ENCODE measurements at places on chromosomes 2 and 18.

DNA sequence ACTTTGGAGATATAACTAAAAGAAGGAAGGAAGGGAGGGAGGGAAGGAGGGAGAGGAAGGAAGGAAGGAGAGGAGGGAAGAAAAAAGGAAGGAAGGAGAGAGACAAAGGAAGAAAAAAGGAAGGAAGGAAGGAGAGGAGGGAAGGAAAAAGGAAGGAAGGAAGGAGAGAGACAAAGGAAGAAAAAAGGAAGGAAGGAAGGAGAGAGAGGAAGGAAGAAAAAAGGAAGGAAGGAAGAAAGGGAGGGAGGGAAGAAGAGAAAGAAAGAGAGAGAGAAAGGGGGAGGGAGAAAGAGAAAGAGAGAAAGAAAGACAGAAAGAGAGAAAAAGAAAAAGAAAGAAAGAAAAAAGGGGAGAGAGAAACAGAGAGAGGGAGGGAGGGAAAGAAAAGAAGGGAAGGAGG, 147.4 kb downstream of the MYT1L start:
- no peak for DNase-seq

DNA sequence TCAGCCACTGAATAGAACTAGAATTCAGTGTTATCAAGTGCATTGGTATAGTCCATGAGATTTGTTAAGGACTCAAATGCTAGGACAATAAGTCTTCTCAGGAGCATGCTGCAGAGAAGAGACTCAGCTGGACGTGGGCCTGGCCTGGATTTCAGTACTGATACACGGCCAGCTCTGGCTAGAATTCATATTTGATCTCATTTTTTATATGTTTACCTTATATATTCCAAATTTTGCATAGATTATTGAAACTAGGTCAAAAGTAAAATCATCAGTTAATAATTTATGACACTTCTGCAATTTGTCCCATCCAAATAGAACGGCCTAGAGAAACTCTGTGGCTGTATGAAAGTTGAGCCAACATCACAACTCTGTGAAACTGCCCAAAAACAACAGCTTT, 262.0 kb downstream of the DLGAP1 start:
- no peak for DNase-seq

- DNase-seq: no peak
Observed at GRCh38 chr2:211591426-211591825, 947.2 kb downstream of the ERBB4 start.

GRCh38 chr18:46431522-46432171, 225.4 kb downstream of the LOXHD1 start:
- no peak for DNase-seq

- DNase-seq: no peak
Observed at GRCh38 chr2:127176371-127177311, 43.5 kb downstream of the CYP27C1 start.

DNA sequence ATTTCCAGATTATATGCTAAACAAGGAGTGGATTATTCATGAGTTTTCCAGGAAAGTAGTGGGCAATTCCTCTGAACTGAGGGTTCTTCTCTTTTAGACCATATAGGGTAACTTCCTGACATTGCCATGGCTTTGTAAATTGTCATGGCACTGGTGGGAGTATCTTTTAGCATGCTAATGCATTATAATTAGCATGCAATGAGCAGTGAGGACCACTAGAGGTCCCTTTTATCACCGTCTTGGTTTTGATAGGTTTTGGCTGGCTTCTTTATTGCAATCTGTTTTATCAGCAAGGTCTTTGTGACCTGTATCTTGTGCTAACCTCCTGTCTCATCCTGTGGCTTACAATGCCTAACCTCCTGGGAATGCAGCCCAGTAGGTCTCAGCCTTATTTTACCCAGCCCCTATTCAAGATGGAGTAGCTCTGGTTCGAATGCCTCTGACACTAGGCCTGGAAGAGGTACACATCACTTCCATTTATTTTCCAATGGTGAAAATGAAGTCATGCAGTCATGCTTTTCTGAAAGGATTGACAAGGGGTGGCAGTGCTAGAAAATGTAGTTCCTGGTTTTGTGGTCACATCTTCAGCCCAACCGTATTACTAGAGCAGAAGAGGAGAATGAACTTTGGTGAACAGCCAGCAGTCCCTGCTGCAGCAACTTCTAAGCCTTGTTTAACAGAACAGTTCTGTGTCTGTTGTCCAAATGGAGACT, 26.6 kb upstream of the ITGA4 start:
- no peak for DNase-seq

DNA sequence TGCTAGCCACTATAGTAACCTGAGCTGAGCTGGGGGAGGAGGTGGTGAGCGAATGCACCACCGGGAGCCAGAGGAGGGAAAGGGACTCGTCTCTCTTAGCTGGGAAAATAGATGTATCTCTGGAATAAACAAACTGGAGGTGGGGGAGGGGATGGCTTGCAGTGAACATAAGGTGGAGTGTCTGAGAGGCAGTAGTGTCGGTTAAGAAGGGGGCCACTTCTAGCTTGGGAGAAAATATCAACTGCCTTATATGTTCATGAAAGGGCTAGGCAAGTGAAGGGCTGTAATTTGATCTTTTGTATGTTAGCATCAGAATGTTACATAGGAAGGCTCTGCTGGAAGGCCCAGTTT, 2.2 kb downstream of the SETBP1 start:
- DNase-seq: no peak

- DNase-seq: no peak
Observed at GRCh38 chr2:171386627-171387026, 47.2 kb downstream of the METTL8 start.

DNA sequence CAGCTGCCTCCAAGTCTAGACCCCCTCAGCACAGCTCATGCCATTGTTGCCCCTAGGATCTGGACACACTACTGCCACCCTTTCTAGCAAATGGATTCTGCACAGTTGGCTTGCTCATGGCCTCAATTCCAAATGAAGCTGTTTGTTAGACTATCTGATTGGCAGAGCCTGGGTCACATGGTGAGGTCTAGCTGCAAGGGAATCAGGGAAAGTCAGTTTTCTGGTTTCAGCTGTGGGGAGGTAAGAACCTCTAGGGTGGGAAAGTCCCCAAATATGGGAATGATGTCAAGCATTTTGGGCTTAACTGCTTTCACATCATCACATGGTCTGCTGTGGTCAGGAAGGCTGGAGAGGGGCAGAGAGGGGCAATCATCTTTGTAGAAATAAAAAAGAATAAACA, 150.4 kb upstream of the ITGA6 start:
- no peak for DNase-seq

DNA sequence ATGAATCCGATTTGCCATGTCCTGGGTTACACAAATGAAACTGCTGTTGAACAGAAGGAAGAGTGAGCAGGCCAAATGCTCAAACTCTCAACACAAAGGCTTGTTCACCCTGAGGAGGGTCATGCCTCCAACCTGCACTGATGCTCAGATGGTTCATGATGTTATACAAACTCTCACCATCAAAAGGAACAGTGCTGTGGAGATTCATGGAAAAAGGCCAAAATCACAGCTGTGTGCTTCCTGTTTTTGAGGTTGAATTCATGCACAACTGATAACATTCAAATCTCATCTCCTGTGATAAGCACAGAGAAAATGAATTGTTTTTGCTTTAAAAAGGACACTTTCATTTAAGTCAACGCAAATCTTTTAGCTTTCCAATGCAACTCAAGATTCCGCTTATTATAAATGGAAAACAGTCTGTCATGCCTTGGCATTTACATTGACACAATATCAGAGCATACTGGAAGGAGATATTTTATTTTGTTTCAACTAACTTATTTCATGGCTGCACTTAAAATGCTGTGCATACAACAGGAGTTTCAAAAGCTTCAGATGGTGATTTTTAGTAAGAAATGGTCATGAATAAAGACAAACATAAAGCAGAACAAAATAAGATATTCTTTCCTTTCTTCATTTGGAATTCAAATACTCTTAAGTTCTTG, 22.2 kb upstream of the TTN start:
- DNase-seq: no peak

DNA sequence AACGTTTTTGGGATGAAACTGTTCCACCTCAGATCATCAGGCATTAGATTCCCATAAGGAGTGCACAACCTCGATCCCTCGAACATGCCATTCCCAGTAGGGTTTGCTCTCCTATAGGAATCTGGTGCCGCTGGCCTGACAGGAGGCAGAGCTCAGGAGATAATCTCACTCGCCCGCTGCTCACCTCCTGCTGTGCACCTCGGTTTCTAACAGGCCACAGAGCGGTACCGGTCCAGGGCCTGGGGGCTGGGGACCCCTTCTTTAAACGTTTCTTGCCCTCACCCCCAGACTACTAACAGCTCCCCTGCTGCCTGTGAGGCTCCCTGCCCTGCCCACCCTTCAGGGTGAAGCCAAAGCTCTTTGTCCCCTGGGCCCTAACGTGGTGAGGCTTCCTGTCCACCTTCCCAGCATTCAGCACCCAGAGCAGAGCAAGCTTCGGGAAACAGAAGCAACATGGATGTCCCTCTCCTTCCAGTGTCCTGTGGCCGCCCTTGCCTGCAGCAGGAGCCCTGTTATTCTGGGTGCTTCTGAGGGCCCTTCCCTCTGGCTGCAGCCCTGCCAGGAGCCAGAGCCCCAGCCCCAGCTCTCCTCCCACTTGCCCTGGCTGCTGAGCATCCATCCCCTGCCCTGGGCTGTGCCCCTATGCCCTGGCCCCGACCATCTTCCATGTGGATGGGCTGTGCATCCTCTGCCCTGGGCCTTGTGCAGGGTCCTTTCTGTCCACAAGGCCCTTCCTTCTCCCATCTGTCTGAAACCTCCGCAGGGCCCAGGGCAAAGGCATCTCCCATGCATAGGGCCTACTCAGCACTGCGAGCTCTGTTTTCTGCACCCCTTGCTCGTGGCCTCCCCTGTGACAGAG, 140.1 kb downstream of the MBP start:
- DNase-seq: no peak

DNA sequence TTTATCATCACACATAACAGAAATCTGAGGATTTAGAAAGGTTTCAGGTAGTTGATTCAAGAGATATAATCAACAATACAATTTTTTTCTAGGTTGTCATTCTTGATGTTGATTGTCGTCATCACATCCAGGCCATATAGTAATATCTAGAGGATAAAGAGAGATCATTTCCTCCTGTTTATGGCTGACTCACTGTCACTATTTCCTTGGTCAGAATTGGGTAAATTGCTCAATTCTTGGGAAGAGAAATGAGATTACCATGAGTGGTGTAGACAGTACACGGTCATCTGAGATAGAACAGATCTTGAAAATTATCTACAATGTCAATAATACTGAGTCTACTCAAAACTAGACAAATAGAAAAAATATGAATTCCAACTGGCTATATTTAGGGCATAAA, 78.8 kb downstream of the ZNF804A start:
- DNase-seq: no peak

DNA sequence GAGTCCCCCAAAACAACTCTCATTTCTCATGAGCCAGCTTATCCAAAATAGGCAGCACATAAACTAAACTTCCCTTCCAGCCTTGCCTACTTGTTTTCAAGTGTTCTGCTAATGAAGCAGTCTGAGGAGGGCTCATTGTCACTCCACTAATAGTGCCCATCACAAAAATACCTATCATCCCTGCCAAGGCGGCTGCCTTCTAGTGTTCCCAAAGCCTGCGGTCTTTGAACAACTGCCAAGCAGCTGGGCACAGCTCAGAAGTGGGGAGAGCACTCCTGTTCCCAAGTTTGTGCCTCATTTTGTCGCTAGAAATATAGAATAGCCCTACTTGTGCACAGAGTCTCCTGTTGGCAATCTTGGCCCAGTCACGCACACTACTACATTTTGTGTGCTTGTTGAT, 50.3 kb downstream of the DTNA start:
- DNase-seq: no peak

DNA sequence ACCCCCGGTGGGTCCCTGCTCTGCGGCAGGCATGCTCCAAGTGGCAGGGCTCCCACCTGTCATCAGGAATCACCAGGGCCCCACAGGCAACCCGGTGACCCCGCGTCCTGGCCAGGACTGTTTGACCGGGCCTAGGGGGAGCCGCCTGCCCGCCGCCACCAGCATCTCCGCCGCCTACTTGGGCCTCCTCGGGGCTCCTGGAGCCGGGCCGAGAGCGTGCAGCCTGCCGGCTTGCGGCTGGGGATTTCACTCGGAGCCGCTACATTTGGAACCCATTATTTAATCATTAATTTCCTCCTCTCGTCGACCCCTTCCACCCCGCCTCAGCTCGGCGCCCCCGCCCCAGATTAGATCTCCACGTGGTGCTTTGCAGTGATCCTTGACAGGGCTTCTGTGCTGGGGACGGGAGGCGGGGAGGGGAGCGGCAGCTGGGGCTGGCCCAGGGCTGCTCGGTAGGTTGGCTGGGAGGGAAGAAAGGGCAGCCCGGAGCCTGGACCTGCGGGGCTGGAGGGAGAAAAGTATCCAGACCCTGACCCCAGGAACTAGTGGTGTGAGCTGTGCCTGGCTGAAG, 295.4 kb downstream of the CYP26B1 start:
- no peak for DNase-seq

DNA sequence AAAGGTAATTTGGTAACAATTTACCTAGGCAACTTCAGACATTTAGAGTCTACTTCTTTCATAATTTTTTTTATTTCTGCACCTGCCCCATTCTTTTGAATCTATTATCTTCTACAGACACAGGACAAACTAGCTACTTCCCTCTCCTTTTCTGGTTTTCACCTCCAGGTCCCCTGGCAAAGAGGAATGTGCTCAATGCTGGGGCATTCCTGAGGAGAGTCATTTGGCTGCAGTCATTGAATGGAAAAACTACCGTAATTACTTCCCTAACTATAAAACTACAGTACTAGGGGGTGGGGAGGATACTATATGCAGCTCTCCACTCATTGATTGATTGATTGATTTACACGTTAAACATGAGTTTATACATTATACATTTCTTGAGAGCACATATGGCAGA, 11.2 kb upstream of the ARHGAP28 start:
- DNase-seq: no peak

DNA sequence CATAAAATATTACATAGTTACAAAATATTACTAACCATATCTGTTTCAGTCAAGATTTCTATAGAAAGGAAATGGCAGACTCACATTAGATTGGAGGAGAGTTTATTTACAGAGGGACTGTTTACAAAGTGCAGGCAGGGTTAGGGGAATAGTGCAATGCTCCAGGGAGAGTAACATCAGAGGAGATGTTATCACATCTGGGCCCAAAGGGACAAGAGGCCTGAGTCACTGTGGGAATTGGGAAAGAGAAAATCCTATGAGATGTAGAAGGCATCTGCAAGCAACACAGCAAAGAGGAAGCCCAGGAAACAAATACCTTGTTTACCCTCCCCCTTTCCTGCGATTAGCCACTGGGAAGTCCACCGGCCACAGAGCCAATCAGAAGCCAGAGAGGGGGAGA, 227.3 kb upstream of the TANK start:
- no peak for DNase-seq

DNA sequence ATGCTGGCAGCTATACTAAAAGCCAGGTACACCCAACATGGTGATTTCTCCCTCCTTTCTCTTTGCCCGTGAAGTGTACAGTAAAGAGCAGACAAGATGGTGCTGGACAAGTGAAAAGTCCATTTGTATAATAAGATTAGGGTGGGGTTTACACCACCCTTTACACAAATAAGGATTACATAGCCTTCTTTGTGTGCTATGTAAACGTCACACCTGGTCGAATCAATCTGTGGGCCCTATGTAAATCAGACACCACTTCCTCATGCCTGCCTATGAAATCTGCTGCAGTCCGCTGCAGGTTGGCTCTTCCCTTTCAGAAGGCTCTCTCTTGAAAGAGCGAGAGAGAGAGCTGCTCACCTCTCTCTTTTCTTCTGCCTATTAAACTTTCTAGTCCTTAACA, 1054.3 kb upstream of the SLC39A10 start:
- DNase-seq: no peak

GRCh38 chr18:27185025-27185763, at the start of gene CHST9:
CHST9 (minus strand) TSS chr18:27185308; CDS start chr18:27142809, 42,499 bp downstream.
- DNase-seq: no peak
